ENCODE measurements at places on chromosomes 3 and 15.

GRCh38 chr3:189297932-189298331, 126.2 kb downstream of the TPRG1 start:
- peak; percentile 56 for DNase-seq

GRCh38 chr15:57769266-57769665, 62.8 kb downstream of the POLR2M start:
- DNase-seq, result peak; percentile 88

- peak; percentile 80 for DNase-seq
Measured at GRCh38 chr15:26891448-26892181, 24.8 kb downstream of the GABRA5 start.

- DNase-seq, result no peak
Measured at GRCh38 chr15:29970402-29970695, 112.4 kb upstream of the GOLGA8J start.

GRCh38 chr3:188860147-188860546, 311.6 kb upstream of the TPRG1 start:
- DNase-seq, result no peak

DNA sequence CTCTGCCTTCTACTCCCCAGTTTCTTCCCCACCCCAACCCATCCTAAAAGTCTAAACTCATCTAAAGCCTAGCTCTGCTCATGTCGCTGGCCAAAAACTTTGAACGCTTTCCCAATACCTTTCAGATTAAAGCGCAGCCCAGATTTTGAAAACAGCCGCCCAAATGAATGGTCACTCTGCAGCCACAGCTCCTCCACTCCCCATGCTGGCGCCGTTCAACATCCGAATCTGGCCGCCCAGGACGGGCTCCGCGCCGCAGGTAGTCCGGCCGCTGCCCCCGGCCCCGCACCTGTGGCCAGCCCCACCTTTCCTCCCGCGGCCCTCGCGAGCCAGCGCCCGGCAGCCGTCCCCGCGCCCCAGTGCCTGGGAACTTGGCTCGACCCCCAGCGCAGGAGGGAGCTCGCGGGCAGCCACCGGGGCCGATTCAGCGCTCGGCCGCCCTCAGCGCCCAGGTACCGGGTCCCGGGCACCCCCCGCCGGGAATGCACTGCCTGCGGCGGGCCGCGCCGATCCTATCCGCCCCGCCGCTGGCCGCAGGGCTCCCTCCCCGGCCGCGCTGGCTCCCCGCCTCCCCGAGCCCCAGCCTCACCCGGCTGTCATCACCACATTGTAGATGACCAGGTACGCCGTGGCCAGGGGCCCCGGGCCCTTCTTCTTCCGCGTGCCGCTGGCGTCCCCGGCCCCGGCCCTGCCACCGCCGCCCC, 417 bp downstream of the HACD2 start:
- DNase-seq, result no peak

DNA sequence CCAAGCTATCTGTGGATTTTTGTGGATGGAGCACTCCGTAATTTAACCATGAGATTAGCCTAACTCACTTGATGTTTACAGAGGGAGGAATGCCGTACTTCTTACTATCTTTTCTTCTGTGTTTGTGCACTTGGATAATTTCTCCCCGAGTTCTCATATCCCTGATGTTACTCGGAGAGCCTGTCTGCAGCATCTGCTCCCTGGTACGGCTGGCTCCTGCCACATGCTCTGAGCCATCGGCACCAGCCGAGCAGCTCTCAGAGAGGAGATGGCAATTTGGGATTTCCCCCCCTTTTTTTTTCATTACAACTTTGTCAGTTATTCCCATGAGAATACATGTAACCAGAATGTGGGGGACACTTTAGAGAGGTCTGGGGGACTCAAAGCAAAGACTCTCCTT, 155.0 kb downstream of the MCTP2 start:
- DNase-seq, result no peak

GRCh38 chr3:167644611-167645010, 9.1 kb downstream of the WDR49 start:
- no peak for DNase-seq

DNA sequence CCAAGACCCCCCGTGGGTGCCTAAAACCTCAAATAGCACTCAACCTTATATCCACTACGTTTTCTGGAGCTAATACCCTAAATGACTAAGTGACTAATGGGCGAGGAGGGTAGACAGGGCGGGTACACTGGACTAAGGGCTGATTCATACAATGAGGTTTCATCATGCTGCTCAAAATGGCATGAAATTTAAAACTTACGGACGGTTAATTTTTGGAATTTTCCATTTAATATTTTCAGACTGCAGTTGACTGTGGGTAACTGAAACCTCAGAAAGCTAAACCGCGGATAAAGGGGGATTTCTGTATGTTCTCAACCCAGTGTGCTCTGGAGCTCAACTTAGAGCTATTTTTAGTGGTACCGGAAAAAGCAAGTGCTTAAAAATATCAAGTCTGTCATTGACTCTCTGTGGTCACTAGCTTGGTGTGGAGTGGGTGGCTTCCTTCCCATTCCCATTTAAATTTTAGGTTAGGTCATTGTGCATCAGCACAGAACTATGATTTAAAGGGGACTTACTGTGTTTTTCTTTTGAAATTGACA, 72.9 kb downstream of the LRRC28 start:
- peak; percentile 79 for DNase-seq

GRCh38 chr3:13346481-13347389, 73.4 kb downstream of the NUP210 start:
- DNase-seq, result no peak

- DNase-seq, result peak; percentile 65
Measured at GRCh38 chr3:23304424-23304823, 101.3 kb downstream of the UBE2E2 start.

GRCh38 chr15:51731549-51732267, 5.7 kb downstream of the LYSMD2 start:
- peak; percentile 48 for DNase-seq

- DNase-seq, result peak; percentile 43
Measured at GRCh38 chr15:90550919-90551318, 21.2 kb downstream of the CRTC3 start.

- DNase-seq, result peak; percentile 67
Measured at GRCh38 chr3:89098964-89099585, 8.3 kb upstream of the EPHA3 start.

DNA sequence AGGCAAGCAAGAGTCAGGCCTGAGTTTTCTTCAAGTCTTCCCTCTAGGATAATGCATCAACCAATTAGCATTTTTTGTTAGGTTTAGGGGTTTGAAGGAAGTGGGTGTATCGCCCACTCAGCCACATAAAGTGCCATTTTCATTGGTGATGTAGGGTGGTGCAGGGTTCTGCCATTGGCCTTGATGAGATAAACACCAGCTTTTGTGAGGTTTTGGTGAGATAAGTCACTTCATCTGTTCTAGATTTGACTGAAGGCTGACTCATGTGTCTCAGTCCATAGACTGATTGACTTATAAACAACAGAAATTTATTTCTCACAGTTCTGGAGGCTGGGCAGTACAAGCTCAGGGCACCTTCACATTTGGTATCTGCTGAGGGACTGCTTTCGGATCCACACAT, 84.5 kb upstream of the C3orf80 start:
- no peak for DNase-seq

GRCh38 chr3:29568355-29568754, 287.5 kb downstream of the RBMS3 start:
- DNase-seq, result no peak

DNA sequence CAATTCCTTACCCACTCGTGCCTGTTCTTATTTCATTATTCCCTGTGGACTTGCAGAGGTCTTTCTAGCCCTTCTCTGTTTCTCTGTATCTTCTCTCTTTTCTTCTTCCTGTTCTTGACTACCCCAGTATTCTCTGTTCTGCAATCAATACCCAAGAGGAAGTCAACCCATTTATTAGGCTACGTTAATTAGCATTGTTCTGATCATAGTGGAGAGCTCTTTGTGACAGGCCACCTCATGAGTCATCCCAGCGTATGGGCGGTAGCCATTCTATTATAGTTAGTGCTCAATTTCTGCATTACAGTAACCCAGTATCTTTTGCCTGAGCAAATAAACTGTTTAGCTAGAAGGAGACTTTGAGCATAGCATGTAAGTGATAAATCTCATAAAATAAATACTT, 259.5 kb upstream of the GRM7 start:
- DNase-seq, result no peak

Data from fibroblast of upper back skin (primary cell).